ENCODE measurements at places on chromosomes 7 and 10.

GRCh38 chr10:120650705-120651399, 193.8 kb downstream of the PLPP4 start:
- DNase-seq = no peak

GRCh38 chr10:132207536-132208461, 21.1 kb downstream of the DPYSL4 start:
- no peak for DNase-seq

DNA sequence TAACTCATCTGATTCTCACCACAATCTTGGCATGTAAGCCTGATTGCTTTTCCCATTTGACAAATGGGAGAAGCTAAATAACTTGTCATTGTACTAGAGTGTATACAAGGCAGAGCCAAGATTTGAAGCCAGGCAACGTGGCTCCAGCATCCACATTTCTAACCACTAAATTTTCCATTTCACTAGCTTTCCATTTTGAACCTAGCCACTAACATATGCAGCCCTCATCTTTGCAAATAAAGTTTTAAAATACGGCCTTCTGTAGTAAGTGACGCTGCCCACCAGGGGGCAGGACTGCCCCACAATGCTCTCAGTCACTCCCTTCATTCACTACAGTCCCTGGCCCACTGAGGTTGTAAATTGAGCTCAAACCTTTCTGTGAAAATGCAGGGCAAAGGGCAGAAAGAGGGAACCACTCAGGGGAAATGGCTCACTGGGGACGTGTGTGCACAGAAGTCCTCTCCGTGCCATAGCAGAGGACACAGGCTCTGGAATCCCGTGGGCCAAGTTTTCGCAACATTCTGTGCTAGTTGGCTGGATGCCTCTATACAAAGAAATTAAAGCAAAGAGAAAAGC, 315.7 kb downstream of the TNS3 start:
- no peak for DNase-seq

GRCh38 chr7:8115547-8116402, 146.2 kb downstream of the ICA1 start:
- DNase-seq = no peak

DNA sequence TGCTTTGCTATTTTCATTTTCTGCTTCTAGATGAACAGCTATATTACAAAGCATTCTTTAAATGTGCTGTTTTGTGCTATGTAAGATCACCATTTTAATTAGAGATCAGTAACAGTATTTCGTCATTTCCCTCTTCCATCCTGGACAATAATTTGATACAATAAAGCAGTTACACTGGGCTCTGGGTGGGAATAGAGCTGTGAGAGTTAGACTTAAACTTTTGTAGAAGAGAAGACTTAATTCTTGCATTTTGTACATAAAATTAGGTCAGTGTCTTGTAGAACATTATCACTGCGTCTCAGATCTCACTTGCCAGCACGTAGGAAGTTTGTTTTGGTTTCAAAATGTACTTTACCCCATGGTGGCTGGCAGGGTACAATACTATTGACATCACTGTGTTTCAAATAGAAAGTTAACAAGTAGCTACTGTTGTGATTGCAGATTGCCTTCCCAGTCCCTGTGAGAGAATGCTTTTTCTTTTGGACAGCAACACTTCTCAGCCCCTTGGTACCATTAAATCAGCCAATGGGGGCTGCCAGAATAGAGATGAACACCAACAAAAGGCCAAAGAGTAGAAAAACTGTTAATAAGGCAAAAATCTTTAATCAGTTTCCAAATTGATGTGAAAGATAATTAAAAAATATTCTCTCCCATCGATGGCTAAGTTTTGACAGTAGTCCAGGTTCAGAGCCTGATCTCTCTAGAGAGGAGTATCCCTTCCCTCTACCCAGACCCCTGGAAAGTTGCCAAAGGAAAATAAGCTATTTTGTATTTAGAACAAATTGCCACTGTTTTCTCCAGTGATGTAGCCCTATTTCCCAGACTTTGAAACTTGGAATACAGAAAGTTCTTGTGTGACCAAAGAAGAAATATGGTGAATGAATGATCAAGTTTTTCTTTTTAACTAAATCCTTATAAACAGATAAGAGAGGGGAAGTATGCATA, 35.1 kb downstream of the SMNDC1 start:
- no peak for DNase-seq

- no peak for DNase-seq
Observed at GRCh38 chr10:132563485-132564248, 26.1 kb downstream of the INPP5A start.

GRCh38 chr7:95527033-95527775, 41.5 kb downstream of the ASB4 start:
- no peak for DNase-seq

GRCh38 chr7:130452951-130453350, 12.1 kb upstream of the CEP41 start:
- DNase-seq = no peak

DNA sequence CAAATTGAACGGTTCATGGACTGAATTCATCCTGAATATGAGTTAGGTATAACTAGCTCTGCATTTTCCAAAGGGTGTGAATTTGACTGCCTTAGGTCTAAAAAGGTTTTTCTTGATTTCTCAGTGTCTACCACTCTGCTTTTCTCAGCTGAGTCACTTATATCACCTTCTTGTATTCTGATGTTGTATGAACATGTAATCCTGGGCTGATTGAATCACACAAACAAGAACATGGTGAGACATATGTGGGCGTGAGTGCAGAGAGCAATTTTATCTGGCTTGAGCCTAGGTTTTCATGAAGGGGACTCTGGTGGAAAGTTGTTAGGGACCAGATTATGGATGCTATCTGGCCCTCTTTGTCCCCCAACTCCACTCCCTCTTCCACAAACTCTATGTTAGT, 239.8 kb downstream of the SUGCT start:
- DNase-seq = no peak

GRCh38 chr7:21562385-21562784, 19.5 kb downstream of the DNAH11 start:
- DNase-seq = no peak

DNA sequence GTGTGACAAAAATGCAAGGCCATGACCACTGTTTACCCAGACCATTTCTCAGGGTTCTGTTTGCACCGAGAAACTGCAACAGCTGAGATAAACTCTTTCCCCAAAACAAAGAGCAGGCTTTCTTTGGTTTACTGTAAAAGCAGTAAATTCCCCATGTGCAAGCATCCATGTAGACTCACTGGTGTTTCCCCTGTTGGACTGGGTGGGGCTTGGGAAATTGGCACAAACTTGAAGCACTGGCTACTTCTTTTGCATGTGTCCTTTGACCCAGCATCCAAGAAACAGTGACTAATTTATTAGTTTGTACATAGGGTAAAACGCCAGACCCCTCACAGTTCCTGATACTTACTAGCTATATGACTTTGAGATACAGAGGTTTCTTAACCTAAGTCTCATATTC, 12.3 kb downstream of the IQUB start:
- DNase-seq = no peak

DNA sequence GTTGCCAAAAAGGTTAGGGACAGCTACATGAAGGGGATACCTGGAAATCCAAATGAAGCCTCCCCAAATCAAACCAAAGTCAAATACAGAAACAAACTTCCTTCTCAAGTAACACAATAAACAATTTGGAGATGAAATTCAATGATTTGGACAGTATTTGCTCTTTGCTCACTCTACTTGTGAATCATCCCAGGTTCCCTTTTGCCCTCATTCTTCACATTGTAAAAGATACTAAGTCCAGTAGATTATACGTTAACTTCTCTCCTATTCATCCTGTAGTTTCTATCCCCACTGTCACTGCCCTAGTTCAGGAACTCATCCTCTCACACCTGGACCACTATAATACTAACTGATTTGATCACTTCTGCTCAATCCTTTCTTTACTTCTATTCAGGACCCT, 28.3 kb downstream of the FZD1 start:
- no peak for DNase-seq

DNA sequence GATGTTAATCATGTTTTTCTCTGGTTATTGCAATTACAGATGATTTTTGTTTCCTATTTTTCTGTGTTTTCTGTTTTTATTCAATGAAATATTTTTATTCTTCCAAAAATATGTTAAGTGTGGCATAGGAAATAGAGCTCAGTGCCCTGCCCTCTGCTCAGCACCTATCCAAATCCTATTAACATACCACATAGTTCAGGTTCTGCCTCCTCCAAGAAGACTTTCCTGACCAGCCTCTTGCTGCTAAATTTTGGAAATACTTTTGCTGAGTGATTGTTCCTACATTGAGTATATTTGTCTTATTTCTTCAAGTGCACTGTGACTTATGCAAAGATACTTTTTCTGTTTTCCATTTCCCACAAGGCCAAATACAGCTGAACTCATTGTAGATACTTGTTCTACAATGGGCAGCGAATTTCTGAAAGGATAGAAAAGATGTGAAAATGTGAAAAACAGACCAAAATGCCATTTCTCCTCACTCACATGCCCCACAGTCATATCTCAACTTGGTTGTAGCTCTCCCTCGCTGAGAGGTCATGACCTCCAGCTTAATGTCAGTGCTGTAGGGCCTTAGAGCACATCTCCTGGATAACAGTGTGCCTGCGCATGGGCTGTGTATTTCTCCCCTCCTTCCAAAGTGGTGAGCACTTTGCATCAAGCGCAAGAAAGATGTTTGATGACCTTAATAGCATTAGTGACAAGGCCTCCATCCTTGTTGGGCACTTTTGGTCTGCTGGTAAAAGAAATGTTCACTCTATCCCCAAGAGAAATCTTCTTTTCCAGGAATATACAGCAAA, 677.3 kb downstream of the LRMDA start:
- DNase-seq = no peak

GRCh38 chr10:96082153-96082552, 38.8 kb downstream of the CCNJ start:
- DNase-seq = no peak

DNA sequence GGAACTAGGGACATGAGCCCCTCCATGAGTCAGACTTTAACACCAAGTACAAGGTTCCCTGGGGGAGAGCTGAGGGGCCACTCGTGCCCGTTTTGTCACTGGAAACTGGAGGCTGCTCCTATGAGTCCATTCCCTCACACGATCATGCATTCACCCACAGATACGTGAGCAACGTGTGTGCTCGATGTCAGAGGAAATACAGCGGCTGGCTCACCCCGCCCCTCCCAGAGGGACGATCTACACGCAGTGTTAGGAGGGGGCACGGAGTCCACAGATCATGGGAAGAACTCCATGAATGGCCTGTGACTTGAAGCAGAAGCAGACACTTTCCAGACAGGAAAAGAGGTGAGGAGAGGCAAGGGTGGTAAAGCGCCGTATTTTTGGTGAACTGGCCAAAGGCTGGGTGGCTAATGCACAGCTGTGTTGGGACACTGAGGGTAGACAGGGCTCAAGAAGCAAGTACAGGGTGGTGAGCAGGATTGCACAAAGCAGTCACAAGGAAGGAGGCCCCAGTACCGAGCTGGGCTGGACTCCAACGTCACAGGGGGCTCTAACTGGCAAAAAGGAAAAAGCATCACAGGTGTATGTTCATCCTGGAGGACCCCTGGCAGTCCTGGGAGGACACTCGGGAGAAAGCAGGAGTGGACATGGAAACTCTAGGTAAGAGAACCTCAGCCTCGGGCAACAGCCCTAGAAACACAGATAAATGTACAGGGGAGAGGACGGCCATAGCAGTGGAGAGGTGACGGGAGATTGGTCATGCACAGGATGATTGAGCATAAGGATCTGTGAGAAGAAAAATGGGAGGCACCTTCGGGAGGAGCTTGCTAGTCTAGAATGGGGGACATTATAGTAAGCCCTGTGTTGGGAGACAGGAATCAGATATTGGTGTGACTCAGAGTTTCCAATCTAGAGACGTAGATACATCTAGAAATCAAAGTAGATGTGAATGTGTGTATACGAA, 41.2 kb downstream of the TNS3 start:
- DNase-seq = no peak

- no peak for DNase-seq
Observed at GRCh38 chr7:94357076-94357475, 37.6 kb upstream of the COL1A2 start.

DNA sequence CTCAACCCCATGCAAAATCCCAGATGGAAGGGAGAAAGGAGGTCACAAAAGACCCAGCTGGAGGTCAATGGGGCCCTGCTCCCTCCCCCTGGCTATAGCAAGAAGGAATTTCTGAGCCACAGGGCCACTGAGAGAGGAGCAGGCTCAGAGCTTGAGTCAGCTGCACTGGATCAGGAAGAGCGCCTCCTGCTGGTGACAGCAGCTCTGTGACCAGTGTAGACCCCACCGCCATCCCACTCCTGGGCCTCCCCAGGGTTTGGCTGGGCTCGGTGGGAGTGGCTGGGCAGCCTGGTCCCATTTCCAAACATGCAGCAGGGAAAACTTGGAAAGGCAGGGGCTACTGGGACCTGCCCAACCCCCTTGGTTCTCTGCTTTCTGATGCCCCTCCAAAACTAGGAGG, 31.5 kb upstream of the PRLHR start:
- DNase-seq = no peak

DNA sequence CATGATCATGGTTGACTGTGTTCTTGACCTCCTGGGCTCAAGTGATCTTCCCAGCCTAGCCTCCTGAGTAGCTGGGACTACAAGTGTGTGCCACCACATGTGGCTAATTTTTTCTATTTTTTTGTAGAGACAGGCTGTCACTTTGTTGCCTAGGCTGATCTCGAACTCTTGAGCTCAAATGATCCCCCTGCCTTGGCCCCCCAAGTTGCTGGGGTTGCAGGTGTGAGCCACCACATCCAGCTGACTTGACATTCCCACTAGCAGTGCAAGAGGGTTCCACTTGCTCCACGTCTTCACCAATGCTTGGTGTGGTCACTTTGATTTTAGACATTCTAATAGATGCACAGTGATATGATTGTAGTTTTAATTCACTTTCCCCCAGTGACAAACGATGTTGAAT, 25.1 kb downstream of the CYP26A1 start:
- DNase-seq = no peak

DNA sequence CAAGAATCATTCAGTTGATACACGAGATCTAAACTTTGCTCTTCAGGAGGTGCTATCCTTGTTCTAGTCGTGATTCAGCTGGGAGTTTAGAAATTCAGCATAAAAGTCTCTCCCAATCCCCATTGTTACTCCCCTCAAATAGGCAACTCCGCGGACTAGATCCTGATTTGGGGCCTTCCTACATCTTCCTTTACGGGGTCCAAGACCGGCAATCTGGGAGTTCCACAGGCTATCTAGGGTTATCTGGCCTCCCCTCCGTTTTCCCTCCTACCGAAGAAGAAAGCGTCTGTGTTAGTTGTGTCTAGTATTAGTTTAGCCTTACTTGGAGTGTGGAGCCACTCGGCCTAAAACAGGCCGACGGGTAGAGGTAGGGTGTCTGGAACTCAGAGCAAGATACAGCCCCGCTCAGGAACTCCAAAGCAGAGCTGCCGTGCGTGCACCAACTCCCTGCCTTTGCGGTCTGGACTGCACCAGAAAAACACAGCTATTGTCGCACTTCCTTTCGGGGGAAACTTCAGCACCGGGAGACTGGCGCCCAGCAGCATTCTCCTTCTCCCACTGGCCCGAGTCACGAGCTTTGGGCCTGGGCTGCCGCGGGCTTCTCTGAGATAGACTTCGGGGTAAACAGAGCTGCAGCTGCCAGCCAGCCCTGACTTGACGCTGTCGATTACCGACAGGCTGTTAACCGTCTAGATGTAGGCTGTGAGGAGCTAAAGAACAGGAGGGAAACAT, 1.5 kb upstream of the DLX5 start:
- no peak for DNase-seq

- DNase-seq = no peak
Observed at GRCh38 chr10:29635711-29636144, 957 bp upstream of the SVIL start.

GRCh38 chr10:11164551-11164802, 146.8 kb downstream of the CELF2 start:
- no peak for DNase-seq

Measured in stimulated activated CD8-positive, alpha-beta memory T cell treated with anti-CD3 and anti-CD28 coated beads, Interleukin-4, amount 100 ng/mL, for 4 hours (primary cell).